AG20443 (cell line): ENCODE measurements at places on chromosomes 16 and 17.

DNA sequence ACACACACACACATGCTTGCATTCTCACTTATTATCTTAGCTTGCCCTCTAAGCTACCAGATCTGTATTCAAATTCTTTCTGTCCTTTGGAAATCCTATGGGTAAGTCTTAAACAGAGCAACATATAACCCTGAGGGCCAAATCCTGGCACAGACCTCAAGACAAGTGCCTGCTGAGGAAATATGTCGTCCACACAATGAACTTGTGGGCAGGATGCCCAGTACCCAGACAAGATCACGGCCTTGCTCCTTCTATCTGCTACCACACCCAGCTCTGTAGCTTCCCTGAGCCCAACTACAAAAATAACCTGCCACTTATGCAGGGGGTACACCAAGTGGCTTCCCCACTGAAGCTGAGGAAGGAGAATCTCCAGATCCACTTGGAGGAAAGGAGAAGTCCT, 37.3 kb upstream of the FA2H start:
- no peak for DNase-seq

DNA sequence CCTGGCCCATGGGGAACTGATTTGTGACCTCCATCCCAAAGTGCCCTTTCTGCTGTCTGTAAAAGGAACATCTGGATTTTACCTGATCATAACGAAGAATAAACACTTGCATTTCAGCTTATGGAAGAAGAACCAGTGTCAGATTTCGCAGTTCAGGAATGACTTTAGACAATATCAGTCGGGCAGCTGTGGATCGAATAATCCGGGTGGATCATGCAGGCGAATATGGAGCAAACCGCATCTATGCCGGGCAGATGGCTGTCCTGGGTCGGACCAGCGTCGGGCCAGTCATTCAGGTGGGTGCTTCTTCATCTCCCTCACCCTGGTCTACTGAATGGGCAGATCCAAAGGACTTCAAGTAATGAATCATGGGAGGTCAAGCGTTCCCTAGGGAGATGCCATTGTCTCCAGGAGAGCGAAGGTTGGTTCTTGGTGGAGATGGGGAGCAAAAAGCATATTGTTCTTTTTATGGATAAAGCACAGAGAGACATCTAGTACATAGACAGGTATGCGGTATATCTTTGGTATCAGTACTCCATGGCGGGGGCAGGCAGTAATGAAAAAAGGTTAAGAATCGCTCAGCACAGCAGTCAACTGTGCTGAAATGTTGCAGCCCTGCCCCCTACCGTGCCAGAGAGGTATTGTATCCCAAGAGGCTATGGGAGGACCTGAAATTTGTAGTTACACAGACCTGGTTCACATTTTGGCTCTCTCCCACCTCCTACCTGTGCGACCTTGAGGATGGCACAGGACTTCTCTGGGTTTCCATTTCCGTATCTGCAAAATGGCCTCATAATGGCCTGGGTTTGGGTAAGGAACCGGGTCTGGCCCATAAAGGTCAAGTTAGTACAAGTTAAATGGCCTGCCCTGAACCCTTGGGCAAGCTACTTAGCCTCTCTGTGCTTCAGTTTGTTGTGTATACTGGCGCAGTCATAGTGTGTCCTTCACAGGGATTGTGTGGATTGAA, 4.7 kb downstream of the COQ7 start:
- peak; percentile 65 for DNase-seq

GRCh38 chr16:61726125-61726524, 310.1 kb downstream of the CDH8 start:
- DNase-seq, result no peak

DNA sequence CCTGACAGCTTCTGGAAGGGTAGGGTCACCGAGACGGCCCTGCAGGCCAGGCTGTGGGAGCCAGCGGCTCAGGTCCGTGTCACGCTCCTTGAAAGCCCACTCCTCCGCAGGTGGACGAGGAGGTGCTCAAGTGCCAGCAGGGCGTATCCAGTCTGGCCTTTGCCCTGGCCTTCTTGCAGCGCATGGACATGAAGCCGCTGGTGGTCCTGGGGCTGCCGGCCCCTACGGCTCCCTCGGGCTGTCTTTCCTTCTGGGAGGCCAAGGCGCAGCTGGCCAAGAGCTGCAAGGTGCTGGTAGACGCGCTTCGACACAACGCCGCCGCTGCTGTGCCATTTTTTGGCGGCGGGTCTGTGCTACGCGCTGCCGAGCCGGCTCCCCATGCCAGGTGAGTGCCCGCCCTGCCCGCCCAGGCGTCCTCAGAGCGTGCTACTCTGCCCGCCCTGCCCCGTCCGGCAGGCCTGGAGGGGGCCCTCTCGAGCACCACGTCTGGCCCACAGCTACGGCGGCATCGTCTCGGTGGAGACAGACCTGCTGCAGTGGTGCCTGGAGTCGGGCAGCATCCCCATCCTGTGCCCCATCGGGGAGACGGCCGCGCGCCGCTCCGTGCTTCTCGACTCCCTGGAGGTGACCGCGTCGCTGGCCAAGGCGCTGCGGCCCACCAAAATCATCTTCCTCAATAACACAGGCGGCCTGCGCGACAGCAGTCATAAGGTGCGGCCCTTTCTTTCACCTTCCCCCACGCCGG, 1.3 kb downstream of the NAGS start:
- no peak for DNase-seq

DNA sequence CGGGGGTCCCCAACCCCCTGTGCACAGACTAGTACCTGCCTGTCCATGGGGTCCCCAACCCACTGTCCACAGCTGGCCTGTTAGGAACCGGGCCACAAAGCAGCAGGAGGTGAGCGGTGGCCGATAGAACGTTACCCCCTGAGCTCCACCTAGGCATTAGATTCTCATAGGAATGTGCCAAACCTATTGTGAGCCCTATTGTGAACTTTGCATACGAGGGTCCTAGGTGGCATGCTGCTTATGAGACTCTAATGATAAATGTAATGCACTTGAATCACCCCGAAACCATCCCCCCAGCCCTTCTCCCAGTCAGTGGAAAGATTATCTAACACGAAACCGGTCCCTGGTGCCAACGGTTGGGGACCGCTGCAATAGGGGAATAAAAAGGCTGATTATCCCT, 1.5 kb downstream of the REXO5 start:
- no peak for DNase-seq

DNA sequence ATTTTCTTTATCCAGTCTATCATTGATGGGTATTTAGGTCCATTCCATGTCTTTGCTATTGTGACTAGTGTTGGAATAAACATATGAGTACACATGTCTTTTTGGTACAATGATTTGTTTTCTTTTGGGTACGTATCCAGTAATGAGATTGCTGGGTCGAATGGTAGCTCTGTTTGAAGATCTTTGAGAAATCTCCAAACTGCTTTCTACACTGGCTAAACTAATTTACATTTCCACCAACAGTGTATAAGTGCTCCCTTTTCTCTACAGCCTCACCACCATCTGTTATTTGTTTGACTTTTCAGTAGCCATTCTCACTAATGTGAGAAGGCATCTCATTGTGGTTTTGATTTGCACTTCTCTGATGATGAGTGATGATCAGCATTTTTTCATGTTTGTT, 103.7 kb downstream of the GOSR1 start:
- DNase-seq, result no peak

GRCh38 chr17:27569257-27569722, 61.7 kb upstream of the LGALS9 start:
- DNase-seq, result peak; percentile 48

GRCh38 chr16:87757841-87758426, 7.9 kb downstream of the KLHDC4 start:
- DNase-seq, result no peak

- no peak for DNase-seq
Observed at GRCh38 chr17:21194226-21194625, 19.7 kb downstream of the TMEM11 start.

DNA sequence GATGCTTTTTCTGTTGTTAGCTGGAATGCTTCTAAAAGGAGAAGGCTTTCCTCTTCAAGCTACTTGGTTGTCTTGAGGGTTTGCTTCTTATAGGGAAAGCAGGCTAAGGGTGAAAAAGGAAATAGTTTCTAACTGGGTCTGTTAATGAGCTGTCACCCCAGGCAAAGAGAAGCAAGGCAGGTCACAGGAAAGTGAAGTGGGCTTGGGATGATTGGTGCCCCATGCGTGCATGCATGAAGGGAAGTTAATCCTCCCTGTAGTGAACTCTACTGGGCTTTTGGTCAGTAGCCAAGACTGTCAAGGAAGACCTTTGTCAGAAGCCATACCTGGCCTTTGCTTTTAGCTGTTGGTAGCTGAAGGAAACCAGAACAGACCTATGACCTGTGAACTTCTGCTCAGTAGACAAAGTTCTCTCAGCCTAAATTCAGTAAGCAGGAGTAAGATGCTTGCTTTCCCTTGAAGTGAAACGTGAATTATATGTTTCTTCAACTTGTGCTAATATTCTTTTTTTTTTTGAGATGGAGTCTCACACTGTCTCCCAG, 16.5 kb downstream of the TENT4B start:
- no peak for DNase-seq

- DNase-seq, result no peak
Observed at GRCh38 chr17:65081439-65081838, 24.9 kb upstream of the GNA13 start.

DNA sequence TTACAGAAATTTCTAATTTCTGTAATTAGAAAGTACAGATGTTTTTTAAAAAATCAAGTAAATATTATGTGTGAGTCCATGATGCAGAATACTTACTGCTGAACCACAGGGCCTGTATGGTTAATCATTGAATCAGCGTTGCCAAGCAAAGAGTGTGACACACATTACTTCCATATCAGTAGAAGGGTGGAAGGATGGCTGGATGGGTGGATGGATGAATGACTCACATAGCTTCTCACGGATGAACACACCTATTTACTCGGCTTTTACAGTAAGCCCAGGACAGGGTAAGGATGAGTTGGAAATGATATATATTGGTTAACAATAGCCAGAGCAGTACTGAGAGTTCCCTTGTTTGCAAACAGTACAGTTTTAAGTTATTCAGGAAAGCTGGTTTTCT, 495.9 kb upstream of the RBFOX1 start:
- no peak for DNase-seq

DNA sequence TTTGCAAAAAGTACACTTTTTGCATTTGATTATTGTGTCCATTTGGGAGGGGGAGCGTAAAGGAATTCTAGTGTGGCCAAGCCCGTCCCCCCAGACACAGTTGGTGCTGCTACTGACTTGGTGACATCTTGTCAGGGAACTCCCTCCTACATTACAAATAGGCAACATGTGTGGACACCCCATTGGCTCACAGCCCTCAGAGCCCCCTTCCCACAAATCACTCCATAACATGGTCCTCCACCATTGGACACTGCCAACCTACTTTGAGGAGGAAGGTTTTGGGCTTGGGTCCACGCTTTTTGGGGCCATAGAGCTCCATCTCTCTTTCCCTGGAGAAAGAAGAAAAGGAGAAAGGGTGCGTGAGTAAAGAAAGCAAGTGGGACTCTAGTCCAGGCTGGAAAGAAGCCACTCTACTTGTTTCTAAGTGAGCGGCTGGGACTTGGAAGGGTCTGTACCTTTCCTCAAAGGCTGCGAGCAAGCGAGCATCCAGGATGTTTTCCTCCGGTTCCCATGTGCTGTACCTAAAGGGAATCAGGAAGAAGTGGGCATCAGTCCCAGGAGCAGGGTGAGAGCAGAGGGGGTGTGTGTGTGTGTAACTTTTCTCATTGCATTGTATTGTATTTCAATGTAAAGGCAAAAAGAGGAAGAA, 958 bp downstream of the CBX8 start:
- no peak for DNase-seq

GRCh38 chr17:77867308-77867781, 91.2 kb upstream of the TNRC6C start:
- DNase-seq, result no peak

DNA sequence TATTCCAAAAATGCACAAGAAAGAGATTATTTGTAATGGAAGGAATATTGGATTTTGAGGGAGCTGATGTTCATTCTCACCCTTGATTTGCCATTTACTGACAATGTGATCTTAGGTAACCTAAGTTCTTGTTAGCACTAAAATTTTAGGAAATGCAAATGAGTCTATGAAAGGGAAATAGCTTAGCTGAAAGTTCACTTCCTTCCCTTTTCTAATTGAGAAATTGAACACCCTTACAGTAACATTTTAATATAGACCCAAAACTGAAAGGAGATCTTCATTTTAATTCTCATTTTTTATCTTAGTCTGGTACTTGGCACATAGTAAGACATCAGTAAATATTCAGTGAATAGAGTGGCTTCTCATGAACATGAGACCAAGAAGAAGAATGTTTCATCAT, 10.9 kb upstream of the WSB1 start:
- no peak for DNase-seq

DNA sequence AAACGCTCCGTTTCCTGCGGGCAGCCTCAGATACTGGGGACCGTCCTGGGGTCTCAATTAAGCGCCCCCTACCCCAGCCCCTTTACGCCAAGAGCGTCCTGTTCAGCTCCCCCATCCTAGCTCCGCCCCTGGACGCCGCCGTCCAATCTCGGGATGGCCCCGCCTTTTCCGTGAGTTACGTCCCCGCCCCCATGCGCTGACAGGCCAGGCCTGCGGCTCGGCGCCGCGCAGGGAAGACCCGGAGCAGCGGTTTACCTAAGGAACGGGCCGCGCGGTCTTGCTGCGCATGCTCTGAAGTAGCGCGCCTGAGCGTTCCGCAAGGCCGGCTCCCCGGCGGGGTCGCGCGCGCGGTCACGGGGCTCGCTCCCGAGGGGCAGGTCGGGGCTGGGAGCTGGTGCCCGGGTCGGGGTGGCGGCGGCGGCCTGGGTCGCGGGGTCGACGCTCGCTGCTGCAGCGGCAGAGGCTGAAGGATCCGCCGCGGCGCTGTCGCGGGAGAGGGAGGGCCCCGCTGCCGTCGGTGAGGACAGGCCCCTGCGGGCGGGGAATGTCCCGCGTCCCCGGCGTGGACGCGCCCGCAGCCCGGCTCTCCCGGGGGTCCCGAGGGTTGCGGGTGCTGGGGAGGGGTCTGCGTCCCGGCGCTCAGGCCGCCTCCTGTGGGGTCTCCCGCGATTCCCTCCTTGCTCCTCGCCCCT, at the start of gene FLYWCH1:
Gene FLYWCH1 (plus strand): TSS at position 294 of the 692 bp plus-strand sequence. CDS start 17,755 bp downstream, outside the sequence.
- peak; percentile 97 for DNase-seq

DNA sequence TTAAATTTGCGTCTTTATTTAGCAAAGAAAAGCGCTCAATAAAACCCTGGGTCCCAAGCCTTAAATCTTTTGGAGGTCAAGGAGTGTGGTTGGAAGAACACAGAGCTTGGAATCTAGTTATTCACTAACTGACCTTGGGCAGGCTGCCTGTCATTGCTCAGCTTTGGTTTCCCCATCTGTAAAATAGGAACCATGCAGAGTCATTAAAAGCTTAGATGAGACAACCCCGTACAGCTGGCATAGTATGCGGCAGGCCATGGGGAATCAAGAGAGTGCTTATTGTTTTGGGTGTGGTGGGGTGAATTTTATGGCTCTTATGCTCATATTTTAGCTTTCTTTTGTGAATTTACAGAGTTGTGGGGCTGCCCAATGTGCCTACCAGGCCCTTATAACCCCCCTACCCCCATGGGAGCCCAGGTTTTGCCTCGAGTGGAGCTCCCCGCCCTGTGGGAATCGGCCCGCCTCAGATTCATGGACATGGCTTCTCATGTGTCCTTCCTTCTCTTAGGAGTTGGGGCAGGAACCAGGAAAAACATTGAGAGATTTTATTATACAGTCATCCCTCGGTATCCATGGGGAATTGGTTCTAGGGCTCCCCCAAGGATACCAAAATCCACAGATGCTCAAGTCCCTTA, 113.5 kb downstream of the CLEC16A start:
- no peak for DNase-seq
